ENCODE measurements at places on chromosomes 5 and 9.

- DNase-seq: no peak
These were observed 753.3 kb upstream of the ZNF608 start for GRCh38 chr5:125499636-125500332.

- no peak for DNase-seq
These were observed 155.4 kb upstream of the MAP3K1 start for GRCh38 chr5:56659971-56660370.

DNA sequence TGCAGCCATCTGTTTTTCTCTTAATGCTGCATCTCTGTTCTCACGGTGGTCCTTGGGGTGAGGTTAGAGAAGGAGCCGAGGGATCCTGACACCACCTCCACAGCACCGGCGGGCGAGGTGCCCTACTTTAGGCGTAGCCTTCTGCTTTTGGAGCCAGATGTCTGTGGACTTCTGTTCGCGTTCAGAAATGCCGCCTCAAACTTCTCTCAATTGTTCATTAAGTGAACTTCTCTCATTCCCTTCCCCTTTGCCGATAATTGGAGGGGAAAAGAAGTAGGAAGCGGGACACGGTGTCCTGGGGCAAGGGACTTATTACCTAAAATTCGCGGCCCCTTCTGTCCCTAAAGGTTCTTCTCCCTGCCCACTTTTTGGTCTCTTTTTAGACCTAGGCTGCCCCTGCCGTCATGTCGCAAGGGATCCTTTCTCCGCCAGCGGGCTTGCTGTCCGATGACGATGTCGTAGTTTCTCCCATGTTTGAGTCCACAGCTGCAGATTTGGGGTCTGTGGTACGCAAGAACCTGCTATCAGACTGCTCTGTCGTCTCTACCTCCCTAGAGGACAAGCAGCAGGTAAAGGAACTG is 455 bp downstream of the KIF20A start:
- no peak for DNase-seq

DNA sequence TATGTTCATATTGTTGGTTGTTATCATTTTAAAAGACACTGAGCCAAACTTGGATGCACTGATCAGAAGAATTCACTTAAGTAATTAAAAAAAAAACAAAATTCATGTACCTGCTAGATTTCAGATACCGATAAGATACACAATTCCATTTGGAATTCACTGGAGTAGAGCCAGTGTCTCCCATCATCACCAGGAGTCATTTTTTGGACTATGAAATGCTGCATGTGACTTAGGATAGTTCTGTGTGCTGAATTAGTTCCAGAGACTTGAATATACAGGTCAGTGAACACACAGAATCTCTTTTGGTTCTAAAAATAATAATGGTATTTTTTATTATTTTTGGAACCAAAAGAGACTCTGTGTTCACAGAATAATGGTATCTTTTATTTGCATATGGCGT is 482.6 kb upstream of the PIK3R1 start:
- DNase-seq: no peak

DNA sequence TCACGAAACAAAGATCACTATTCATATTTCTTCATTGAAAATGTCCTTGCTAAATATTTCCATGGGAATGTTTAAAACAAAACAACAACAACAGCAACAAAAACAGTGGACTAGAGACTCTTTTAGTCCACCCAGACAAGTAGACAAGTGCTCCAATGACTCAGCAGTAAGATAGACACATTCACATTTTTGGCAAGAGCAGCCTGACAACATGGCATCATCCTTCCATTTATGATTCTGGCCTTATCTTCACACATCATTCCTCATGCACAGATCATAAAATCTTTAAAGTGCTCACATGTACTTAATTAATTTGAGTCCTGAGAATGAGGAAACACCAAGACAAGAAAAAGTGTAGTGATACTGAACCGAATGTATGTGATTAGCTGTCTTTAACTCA is 132.6 kb upstream of the PDE4D start:
- DNase-seq: no peak
